ENCODE measurements at places on chromosomes 7 and 10. TPM values are rescaled to one million over a fixed set of nuclear protein-coding genes. Genes with fewer than 3 reads are reported as not detected.

GRCh38 chr10:62047228-62047892 lies 145.9 kb downstream of the ARID5B start:
- DNase-seq: no peak

DNA sequence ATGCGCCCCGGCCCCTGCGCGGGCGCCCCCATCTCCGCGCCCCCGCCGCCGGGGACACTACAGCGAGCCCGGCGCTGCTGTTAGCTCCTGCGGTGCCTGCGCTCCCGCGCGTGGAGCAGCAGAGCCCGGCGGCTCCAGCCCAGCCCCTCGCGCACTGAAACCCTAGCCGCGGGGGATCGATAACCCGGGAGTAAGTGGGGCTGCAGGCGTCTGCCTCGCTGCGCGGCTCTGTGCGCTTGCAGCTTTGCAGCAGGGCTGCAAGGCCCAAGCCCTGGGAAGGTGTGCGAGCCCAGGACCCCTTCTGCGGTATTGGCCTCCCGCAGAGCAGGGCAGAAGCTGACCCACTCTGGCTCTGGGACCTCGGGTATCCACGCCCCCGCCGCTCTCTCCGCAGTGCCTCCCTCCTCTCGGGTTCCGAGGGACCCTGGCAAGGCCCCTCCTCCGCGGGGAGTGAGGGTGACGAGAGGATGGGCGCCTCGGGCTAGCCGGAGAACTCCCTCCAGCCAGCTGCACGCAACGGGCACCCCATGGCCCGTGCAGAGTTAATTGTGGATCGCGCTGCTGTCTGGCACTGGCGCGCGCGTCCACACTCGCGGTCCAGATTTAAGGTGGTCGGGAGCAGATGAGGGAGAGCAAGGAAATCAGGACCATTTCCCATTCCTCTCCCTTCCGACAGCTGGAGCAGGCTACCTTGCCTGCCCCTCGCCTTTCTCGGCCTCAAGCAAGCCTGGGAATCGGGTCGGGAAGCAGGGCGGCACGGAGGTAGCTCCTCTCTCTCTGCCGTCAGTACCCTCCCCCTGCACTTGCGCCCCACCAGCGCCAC lies 2.1 kb downstream of the SHH start:
- no peak for DNase-seq

DNA sequence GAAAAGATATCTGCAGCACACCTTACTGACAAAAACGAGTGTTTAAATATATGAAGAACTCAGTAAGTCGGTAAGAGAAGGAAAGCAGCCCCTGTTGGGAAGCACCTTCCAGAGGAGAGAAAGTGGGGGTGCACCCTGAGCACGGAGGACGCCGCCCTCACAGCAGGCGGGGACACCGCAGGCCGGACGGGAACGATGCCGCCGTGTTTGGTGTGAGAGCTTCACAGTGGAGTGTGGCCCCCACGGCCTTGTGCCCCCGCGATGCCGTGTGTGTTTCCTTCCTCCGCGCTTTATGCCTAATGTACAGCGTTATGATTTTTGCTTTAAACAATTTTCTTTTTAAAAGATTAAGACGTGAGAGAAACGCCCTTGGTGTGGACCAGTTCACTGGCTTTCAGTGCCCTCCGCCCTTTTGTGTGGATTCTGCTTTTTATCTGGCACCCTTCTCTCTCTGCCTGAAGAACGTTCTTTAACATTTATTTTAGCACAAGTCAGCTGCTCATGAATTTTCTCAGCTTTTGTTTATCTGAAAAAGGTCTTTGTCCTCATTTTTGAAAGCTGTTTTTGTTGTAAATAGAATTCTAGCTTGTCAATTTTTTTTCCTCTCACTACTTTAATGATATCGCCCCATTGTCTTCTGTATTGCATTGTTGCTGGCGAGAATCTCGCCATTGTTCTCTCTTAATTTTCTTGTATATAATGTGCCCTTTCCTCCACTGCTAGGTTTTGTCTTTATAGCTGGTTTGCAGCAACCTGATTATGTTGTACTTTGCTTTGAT lies 110.7 kb downstream of the INPP5A start:
- DNase-seq: no peak

- no peak for DNase-seq
Measured at GRCh38 chr10:33455029-33455428, 120.6 kb upstream of the NRP1 start.

GRCh38 chr10:120776442-120776841 lies 74.7 kb upstream of the WDR11 start:
- no peak for DNase-seq

DNA sequence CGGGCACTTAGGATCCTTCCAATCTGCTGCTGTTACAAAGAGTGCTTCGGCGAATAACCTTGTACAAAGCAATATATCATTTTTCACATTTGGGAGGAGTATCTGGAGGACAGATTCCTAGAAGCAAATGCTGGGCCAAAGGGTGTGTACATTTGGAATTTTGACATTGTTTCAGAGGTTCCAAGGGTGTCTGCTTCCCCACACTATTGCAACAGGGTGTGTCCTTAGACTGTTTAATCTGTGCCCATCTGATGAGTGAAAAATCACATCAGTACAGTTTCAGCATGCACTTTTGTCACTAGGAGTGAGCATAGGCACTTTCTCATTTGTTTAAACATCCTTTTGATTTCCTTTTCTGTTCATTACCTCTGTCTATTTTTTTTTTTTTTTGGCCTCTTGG lies 8.6 kb upstream of the ELFN1 start:
- no peak for DNase-seq

The PRPS1L1 gene
- not detected for polyA plus RNA-seq

- DNase-seq: peak; percentile 70
Measured at GRCh38 chr10:109914966-109915365, 8.3 kb downstream of the XPNPEP1 start.

- DNase-seq: no peak
Measured at GRCh38 chr10:27638071-27638750, 107.4 kb downstream of the MKX start.

The NPY4R gene
- polyA plus RNA-seq: not detected

DNA sequence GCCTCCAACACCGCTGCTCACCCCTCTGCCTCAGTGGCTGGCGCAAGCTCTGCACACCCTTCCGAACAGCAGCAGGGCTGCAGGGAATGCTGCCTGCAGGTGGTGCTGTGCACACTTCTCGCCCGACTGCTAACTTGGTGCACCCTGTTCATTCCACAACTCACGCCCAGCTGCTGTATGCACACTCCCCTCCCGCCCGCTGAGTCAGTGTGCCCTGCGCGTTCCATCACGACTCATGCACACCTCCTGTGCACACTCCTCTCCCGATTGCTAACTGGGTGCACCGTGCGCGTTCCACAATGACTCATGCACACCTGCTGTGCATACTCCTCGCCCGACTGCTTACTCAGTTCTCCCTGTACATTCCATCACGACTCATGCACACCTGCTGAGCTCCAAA lies 21.5 kb downstream of the ADARB2 start:
- no peak for DNase-seq

The DLX6 gene
- polyA plus RNA-seq: not detected

The PLEKHS1 gene
- not detected for polyA plus RNA-seq

DNA sequence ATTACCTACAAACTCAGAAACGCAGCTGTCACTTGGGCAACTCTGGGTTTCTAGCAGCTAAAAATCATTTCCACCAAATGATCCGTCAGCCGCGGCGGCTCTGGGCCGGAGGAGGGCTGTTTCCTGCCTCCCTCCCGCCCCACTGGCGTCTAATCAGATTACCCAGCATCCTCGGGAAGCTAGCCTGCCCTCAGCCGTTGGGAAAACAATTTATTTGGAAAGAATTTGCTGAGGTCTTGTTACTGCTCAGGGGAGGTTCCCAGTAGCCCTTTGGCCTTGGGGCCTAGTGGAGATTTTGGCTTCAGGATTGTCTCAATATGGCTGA lies 65.0 kb upstream of the ADGRA1 start:
- no peak for DNase-seq

The GIMAP8 gene
- 25.1 TPM for polyA plus RNA-seq

DNA sequence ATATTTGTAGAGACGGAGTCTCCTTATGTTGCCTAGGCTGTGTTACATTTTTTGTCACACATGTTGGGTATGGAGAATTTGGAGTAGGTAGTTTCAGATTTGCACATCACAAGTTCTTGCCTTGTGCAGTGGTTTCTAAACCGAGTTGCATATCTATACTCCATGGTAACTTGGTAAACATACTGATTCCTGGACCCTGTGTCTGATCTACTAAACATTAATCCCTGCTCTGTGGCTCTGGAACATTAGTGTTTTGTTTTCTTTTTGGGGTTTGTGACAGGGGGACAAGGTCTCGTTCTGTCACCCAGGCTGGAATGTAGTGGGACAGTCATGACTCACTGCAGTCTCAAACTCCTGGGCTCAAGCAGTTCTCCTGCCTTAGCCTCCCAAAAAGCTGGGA lies 24.7 kb downstream of the AUTS2 start:
- no peak for DNase-seq

GRCh38 chr10:106493751-106494150 lies 670.8 kb downstream of the SORCS1 start:
- no peak for DNase-seq
